ENCODE measurements at places on chromosomes 11 and 22. TPM values are rescaled to one million over a fixed set of nuclear protein-coding genes. Genes with fewer than 3 reads are reported as not detected.

SAA4 gene
- not detected for total RNA-seq

GPR83 gene
- total RNA-seq: 0.11 TPM

SHISA8 gene
- not detected for total RNA-seq

TBX1 gene
- total RNA-seq: not detected

CARD10 gene
- total RNA-seq: not detected

TST gene
- total RNA-seq: 14.5 TPM

NAALADL1 gene
- total RNA-seq: 11.2 TPM

RAB3IL1 gene
- total RNA-seq: not detected

GAL3ST1 gene
- total RNA-seq: not detected

TNNI2 gene
- not detected for total RNA-seq

PLAAT2 gene
- total RNA-seq: not detected

SERPIND1 gene
- not detected for total RNA-seq

SEPTIN3 gene
- 4.1 TPM for total RNA-seq

FBXO7 gene
- 76.4 TPM for total RNA-seq

OR5D13 gene
- total RNA-seq: not detected

MRGPRF gene
- total RNA-seq: not detected

FIBIN gene
- total RNA-seq: not detected

RAB39A gene
- 2.5 TPM for total RNA-seq

UBQLN3 gene
- total RNA-seq: 0.34 TPM

OR9Q1 gene
- not detected for total RNA-seq

TECTA gene
- 0.24 TPM for total RNA-seq

RBFOX2 gene
- 4.3 TPM for total RNA-seq

AGBL2 gene
- 8.6 TPM for total RNA-seq

NLRP10 gene
- total RNA-seq: not detected

SIK2 gene
- 5.6 TPM for total RNA-seq

OR8A1 gene
- total RNA-seq: not detected

OTOG gene
- total RNA-seq: not detected

CTSW gene
- 23.6 TPM for total RNA-seq
